Amygdala (tissue), 56 donors: ENCODE measurements at places on chromosomes 13 and 19.

GRCh38 chr13:112161521-112162301, 94.8 kb downstream of the SOX1 start:
- DNase-seq: no peak

DNA sequence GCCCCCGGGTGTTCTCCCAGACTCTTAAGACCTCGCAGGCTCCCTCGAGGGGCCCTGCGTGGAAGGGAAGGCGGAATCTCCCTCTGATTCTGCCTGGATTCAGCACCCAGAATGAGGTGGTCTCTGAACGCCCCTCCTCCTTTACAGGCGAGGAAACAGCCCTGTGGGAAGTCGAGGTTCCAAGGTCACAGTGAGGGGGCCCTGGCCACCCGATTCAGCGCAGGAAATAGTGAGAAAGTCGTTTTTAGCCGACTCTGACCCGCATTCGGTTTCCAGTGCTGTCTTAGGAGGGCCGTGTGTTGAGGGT, 1.1 kb downstream of the BSG start:
- no peak for DNase-seq

DNA sequence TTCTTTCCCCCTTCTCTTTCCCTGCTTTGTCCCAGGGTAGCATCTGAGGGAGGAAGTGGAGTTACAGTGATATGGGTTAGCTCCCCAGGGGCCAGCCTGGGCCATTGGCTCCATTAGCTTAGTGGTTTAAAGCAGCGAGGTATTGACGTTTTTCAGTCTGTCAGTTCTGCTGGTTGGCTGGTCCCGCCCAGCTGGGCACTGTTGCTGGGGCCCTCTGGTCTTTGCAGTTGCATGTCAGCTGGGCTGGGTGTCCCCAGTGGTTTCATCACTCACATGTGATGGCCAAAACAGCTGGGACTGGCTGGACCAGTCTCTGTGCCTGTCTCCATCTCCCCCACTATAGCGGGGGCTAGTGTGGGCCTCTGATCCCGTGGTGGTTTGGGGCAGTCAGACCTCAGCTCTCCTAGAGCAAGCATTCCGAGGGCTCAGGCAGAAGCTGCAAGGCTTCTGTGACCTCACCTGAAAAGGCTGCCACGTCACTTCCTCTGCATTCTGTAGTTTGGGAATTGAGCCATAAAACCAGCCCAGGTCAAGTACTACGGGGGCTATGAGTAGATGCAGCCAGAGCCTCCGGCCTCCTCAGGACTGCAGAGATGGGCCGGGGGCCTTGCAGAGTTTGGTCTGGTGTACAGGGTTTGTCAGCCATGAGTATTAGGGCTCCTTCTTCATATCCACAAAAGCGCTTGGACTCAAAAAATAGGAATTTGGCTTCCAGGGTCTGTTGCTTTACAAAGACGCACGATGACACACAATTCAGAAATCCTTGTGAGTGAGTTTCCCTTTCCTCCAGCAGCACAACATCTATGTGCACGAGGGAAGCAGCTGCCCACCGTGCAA, 30.0 kb downstream of the TSSK6 start:
- no peak for DNase-seq

GRCh38 chr19:16417660-16418596, 53.8 kb downstream of the EPS15L1 start:
- DNase-seq: peak; percentile 8

GRCh38 chr19:15252398-15253018, 20.3 kb upstream of the EPHX3 start:
- DNase-seq: peak; percentile 69

- no peak for DNase-seq
Measured at GRCh38 chr13:91135968-91136367, 211.5 kb upstream of the MIR17HG start.

GRCh38 chr19:2549701-2550191, 73.8 kb downstream of the GADD45B start:
- peak; percentile 74 for DNase-seq

DNA sequence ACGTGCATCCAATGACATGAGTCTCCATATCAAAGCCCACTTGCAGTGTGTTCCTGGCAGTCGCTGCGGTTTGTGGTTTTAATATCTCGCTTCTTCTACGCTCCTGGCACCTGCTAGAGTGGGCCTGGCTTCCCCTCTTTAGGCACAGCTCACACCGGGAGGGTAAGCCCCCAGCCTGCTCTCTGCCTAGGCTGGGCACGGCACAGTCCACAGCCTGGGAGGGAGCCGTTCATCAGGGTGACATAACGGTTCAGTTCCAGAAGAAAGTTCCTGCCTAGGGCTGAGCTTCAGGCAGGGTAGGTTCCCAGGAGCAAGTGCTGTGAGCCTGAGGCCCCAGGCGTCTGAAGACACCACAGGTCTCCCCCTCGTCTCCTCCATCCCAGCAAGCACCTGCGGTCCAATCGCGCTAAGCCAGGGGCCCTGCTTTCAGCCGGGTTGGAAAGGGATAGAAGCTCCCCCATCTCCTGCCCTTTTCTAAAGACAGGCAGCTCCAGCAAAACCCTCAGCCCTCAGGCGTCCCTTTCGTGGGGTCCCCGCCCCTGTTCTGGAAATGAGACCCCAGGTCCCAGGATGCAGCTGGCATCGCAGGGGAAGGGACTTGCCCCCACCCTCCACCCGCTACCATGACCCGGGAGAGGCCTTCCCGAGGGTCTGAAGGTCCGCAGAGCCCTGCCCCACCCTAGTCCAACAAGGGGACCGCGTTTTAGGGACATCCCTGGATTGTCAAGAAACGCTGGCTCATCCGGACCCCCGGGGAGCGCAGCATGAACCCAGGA, 121.6 kb upstream of the ZNF507 start:
- DNase-seq: no peak

DNA sequence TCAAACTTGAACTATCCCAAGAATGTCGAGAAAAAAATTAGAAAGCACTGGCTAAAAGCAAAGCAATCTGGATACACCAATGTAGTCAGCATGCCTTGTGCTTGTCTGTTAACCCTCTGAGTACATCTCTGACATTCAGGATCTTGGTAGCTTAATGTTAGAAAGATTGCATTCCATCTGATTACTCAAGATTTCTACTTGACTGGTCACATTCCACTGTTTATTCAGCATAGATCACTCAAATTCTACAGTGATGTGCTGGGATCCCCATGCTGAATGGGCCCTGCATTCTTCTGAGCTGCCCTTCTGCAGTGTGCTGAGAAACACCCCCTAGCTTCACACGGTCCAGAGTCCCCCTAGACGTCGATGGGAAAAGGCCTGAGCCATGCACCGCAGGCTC, 295.4 kb upstream of the MAB21L1 start:
- no peak for DNase-seq

DNA sequence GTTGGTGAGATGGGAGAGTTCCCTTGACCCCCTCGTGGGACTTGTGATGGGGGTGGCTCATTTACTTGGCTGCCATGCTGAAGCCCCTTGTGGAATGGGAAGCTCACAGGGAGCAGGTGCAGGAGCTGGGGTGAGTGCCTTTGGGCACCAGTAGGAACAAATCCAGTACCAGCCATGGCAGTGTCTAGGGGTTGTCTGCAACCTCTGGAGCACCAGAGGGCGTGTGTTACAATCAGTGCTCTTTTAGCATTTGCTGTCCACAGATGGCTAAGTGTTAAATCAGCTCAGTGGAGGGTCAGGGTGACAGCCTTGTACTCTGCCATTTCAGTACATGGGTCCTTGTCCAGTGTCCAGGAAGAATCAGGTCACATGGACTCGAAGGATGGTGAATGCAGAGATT, 75.6 kb downstream of the ATP8A2 start:
- DNase-seq: no peak

- DNase-seq: no peak
Measured at GRCh38 chr13:74683411-74683810, 549.2 kb upstream of the KLF12 start.

DNA sequence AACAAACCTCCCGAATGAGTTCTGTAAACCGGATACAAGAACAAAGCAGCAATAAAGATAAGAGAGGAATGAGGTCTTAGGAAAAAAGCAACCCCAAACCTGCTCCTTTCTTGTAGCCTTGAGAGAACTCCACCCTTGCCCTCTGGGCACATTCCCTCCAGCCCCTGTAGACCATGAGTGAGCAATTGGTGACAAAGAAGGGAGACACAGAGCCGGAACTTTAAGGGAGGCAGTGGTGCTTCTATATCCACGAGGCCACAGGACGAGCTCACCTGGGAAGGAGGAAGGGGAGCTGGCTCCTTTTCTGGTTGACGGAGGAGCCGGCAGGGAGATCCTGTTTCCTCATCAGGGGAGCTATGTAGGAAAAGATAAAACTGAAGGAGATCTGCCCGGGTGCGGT, 13.0 kb downstream of the BRME1 start:
- no peak for DNase-seq

- peak; percentile 55 for DNase-seq
Measured at GRCh38 chr19:47609906-47610894, 1.3 kb downstream of the BICRA start.

DNA sequence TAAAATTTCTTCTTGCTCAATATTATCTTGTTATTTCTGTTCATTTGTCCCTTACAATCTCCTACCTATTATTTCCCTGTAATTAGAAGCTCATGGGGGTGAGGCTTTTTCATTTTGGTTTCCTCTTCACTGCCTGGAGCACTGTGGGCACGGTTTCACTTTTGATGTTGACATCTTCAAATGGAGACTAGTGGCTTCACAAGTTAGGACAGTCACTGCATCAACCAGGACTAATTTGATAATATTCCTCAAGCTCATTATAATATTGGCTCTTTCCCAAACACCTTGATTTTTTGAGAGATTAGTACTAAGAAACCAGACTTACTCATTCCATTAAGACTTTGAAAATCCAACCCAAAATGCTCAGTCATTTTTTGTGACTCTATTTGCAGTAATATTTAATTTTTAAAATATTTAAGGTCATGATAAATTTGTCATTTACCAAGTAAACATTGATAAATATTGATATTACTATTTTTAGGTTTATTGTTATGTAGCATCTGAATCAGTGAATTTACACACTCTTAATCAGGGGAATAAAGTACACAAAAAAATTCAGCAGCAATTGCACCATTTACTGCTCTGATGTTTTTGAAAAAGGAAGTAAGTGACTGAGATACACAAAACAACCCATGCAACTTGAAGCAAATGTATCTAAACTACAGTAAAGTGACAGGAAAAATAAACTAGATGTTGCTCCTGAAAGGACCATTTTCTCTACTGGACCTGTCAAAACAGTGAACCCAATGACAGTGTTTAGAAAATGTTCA, 28.8 kb upstream of the RCBTB2 start:
- DNase-seq: no peak

- DNase-seq: no peak
Measured at GRCh38 chr19:19642506-19643157, 825 bp downstream of the GMIP start.

- no peak for DNase-seq
Measured at GRCh38 chr19:45471931-45472562, 4.3 kb downstream of the FOSB start.

DNA sequence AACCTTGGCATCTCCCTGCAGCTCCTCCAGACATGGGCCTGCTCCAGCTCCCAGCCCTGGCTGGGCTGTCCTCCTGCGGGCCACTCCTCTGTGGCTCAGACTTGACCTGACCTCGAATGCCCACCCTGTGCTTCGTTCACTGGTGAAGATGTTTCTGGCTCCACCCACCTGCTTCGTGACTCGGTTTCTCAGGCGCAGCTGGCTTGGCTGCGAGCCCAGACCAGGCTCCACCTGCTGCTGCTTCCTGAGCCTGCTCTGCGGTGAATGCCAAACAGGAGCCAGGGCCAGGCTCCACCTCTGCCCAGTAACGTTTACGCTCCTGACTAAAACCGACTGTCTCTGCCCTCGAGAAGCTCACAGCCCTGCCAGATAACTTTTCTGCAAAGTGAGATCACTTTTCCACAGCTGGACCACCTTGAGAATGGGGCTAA, 8.9 kb upstream of the RSPH6A start:
- DNase-seq: peak; percentile 43

DNA sequence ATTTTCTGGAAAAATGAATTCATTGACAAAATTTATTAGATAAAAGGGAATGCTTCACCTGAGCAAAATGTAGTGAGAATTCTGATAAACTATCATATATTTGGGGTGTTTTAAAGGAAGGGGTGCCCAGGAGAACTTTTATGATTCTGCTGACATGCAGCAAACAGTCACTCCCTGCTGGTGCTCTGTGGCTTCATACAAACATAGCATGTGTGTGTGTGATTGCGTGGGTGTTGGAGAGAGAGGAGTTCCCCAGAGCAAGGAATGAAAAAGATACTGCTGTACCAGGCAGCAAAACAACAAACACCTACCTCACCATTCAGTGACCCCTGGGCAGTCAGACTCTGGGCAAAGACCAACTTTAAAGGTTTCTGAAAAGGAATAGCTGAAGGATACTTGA, 546.7 kb downstream of the RFC3 start:
- DNase-seq: no peak

- DNase-seq: no peak
Measured at GRCh38 chr13:31909864-31910551, 121.6 kb upstream of the FRY start.

DNA sequence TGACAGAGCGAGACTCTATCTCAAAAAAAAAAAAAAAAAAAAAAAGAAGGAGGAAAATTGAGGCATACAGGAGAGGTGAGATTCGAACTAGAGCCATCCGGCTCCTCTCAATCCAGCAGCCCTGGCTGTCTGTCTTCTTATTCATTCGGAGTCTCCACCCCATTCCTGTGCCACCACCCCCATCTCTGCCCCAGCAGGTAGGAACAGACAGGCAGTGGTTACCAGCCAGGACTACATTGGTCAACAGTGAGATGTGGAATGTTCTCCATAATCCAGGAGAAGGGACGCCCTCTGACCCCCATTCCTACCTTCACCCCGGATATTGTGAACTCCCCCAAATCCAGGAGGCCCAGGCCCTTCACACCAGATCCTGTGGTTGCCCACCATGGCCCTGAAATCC, 6.6 kb upstream of the S1PR2 start:
- no peak for DNase-seq

DNA sequence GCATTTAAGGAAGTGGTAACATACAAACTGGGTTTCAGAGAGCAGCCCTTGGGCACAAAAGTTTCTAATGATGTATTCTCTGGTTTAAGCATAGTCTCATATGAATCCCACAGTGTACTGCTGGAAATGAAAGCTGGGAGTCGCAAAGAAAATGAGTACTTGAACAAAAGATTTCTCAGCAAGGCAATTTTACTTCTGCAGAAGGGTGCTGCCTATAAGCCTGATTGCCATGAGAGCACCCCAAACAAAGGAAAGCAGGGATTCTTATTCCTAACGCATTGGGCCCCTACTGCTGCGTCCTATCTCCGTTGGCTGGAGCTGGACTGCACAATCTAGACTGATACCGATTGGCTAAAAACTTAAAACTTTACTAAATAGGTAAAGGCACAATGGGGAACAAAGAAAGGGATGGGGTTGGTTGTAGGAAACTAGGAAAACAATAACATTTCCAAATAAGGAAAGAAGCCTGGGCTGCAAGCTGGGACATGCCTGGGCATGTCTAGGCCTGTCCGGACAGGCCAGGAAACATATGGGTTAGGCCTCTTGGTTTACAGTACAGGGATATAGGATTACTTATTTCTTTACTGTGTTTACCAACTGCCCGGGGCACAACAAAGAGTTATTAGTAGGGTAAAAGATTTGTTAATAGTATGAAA, 27.4 kb upstream of the VN1R4 start:
- DNase-seq: no peak

DNA sequence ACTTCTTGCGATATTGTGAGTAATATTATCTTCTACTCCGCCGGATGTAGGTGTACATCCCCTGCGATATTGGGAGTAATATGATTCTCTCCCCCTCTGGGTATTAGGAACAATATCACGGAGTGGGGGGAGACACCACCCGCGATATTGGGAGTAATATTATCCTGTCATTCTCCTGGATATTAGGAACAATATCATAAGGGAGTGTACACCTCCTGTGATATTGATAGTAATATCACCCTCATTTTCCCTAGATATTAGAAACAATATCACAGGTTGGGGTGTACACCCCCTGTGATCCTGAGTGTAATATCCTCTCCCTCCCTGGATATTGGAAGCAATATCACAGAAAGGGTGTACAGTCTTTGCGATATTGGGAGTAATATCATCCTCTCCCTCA, 64.3 kb upstream of the CEACAM21 start:
- DNase-seq: no peak
